ENCODE measurements at places on chromosomes 5 and 9. TPM values are rescaled to one million over a fixed set of nuclear protein-coding genes. Genes with fewer than 3 reads are reported as not detected.

FOXD4L6 gene
- not detected for total RNA-seq

CNTNAP3 gene
- total RNA-seq: not detected

SLC34A3 gene
- not detected for total RNA-seq

CD180 gene
- 0.21 TPM for total RNA-seq

ATOSB gene
- 9.6 TPM for total RNA-seq

SLC25A48 gene
- total RNA-seq: not detected

TXNDC8 gene
- not detected for total RNA-seq

PCDHB10 gene
- not detected for total RNA-seq

OBP2B gene
- total RNA-seq: not detected

DNA sequence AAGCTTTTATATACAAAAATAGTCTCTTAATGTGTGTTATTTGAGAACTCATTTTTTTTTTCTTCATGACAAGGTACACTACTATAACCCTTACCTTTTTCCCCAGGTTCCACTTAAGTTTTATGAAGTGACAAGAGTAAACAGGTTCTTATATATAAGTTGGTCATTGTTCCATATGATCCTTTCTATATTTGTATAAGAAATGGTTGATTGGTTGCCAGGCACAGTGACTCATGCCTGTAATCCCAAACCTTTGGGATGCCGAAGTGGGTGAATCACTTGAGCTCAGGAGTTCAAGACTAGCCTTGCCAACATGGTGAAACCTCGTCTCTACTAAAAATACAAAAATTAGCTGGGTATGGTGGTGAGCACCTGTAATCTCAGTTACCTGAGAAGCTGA lies 108.3 kb downstream of the PCSK1 start:
- H3K4me3 ChIP-seq: no peak overlapping the region
- no peaks in the 10 kb centered on the region for H3K4me1 ChIP-seq
- H3K27ac ChIP-seq: no peak overlapping the region
- H3K27me3 ChIP-seq: peaks cover 7% of the 10 kb centered on the region
- no peak for DNase-seq
- no peaks in the 10 kb centered on the region for H3K36me3 ChIP-seq

GRCh38 chr5:56814963-56815657 lies at the start of gene MAP3K1:
Gene MAP3K1, plus strand, starts transcription at chr5:56815549. Its CDS starts 25 bp downstream, at chr5:56815574.
- H3K27me3 ChIP-seq: no peaks in the 10 kb centered on the region
- peak within 1 kb of the TSS; percentile 86 for H3K4me3 ChIP-seq
- H3K27ac ChIP-seq: peak within 1 kb of the TSS; percentile 88
- H3K36me3 ChIP-seq: no peaks in the 10 kb centered on the region
- peak; percentile 83 for DNase-seq

DNA sequence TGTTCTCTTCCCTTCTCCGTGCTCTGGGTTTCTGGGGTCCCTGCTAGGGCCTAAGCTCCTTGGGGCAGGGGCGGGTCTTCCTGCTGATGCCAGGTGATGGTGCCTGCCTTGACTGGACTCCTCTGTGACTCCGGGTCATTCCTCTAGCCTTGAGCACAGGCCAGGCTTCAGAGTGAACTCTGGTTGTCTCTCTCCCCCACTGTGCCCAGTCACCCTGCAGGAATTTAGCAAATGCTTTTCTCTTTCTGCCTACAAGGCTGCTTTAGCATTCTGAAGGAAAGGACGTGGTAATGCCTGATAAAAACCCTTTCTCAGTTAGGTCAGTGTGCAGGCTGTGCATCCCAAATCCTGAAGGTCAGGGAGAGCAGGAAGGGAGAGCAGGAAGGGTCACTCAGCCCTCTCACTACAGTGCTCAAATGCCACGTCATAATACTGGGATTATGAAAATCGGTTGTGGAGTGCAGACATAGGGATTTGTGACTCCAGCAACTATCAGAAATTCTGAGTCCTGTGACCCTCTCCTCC lies 2.7 kb downstream of the CXCL14 start:
- H3K4me1 ChIP-seq: no peaks in the 10 kb centered on the region
- no peak overlapping the region for H3K4me3 ChIP-seq
- H3K27me3 ChIP-seq: peaks cover 35% of the 10 kb centered on the region

DNA sequence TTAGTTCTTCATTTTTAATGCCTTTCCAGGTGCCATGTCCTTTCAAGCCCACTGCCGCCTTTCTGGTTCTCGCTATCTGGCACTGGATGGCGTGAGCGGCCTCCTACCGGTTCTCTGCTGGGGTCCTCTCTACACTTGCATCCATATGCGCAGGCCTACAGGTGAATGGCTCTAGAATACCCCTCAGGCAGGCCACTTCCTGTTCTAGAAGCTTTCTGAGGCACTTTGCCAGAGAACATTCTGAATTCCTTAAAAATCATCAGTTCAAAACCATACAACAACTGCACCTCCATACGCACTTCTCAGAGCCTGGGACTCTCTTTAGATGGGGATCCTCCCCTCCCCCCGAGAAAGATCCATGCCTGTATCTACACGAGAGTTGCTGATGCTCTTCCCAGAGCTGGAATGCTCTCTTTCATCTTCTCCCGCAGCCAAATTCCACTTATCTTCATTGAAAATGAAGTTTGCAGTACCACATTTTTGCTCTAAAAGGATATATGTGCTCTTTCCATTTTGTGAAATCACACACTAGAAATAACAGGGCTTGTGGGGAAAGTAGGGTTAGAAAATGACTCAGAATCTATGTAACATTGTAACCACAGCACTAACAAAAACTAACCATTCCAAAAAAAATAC lies 1.4 kb upstream of the LHFPL2 start:
- H3K4me3 ChIP-seq: peak overlapping the region; percentile 42
- peaks cover 42% of the 10 kb centered on the region for H3K27me3 ChIP-seq
- no peak for DNase-seq
- H3K36me3 ChIP-seq: no peaks in the 10 kb centered on the region
- no peak overlapping the region for H3K27ac ChIP-seq
- H3K4me1 ChIP-seq: peaks cover 8% of the 10 kb centered on the region

- H3K27ac ChIP-seq: no peak overlapping the region
- no peak for DNase-seq
- H3K27me3 ChIP-seq: peaks cover 3% of the 10 kb centered on the region
- no peaks in the 10 kb centered on the region for H3K36me3 ChIP-seq
- H3K4me1 ChIP-seq: no peaks in the 10 kb centered on the region
- H3K4me3 ChIP-seq: no peak overlapping the region
Measured at GRCh38 chr9:86230858-86231257, 28.6 kb downstream of the C9orf153 start.

DNA sequence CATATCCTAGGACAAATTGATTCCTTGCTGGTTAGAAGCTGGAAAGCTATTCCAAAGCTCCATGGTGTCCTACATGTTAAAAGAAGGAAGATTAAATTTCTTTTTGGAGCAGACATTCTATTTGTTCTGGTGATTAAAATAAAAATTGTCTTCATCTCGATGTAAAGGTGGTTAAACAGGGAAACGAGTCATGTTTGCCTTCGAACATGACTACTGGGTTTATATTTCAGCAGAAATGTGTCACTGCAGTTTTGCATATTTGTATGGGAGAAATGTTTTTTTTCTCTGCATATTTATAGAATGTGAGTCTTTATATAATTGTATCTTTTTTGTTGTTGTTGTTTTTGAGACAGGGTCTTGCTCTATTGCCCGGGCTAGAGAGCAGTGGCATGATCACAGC lies 36.4 kb downstream of the ADAMTS12 start:
- H3K27me3 ChIP-seq: peaks cover 2% of the 10 kb centered on the region
- peaks cover 25% of the 10 kb centered on the region for H3K4me1 ChIP-seq
- no peak for DNase-seq
- no peak overlapping the region for H3K4me3 ChIP-seq

GRCh38 chr5:76445830-76446229 lies 42.7 kb downstream of the IQGAP2 start:
- peaks cover 11% of the 10 kb centered on the region for H3K36me3 ChIP-seq
- DNase-seq: no peak
- H3K4me1 ChIP-seq: peaks cover 43% of the 10 kb centered on the region

DNA sequence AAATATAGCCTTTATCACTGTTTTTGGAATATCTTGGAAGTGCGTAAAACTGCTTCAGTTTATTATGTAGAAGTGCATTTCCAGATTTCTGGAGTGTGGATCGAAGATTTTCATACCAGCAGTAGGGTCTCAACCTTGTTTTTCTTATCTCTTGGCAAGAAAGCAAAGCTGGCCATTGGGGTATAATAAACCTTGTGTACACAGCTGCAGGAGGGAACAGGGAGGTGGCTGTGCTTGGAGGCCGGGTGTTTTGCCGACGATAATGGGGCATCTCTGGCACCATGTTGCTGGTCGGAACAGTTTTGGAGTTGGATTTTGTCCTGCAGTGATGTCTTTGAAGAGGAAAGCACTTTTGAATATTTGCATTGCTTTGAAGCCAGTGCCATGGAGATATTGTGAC lies 308.8 kb upstream of the DMRT1 start:
- no peaks in the 10 kb centered on the region for H3K36me3 ChIP-seq
- DNase-seq: no peak
- H3K4me3 ChIP-seq: no peak overlapping the region
- H3K27me3 ChIP-seq: no peaks in the 10 kb centered on the region

GRCh38 chr9:28293369-28294090 lies 720.2 kb upstream of the C9orf72 start:
- H3K27ac ChIP-seq: no peak overlapping the region
- DNase-seq: no peak
- H3K4me3 ChIP-seq: no peak overlapping the region
- no peaks in the 10 kb centered on the region for H3K36me3 ChIP-seq
- no peaks in the 10 kb centered on the region for H3K27me3 ChIP-seq
- H3K4me1 ChIP-seq: no peaks in the 10 kb centered on the region

DNA sequence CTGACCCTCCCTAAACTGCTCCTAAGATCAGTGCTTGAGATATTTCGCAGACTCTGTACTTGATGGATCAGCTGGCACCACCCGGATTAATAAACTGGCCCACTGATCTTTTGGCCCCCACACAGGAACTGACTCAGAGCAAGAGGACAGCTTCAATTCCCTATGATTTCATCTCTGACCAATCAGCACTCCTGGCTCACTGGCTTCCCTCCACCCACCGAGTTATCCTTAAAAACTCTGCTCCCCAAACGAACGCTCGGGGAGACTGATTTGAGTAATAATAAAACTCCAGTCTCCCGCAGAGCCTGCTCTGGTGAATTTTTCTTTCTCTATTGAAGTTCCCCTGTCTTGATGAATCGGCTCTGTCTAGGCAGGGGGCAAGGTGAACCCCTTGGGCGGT lies 36.5 kb upstream of the CD180 start:
- no peaks in the 10 kb centered on the region for H3K4me1 ChIP-seq
- H3K27me3 ChIP-seq: peaks cover 2% of the 10 kb centered on the region

GRCh38 chr9:71544464-71544863 lies 223.8 kb downstream of the CEMIP2 start:
- peaks cover 13% of the 10 kb centered on the region for H3K27me3 ChIP-seq
- H3K4me1 ChIP-seq: no peaks in the 10 kb centered on the region
- no peak overlapping the region for H3K27ac ChIP-seq

DNA sequence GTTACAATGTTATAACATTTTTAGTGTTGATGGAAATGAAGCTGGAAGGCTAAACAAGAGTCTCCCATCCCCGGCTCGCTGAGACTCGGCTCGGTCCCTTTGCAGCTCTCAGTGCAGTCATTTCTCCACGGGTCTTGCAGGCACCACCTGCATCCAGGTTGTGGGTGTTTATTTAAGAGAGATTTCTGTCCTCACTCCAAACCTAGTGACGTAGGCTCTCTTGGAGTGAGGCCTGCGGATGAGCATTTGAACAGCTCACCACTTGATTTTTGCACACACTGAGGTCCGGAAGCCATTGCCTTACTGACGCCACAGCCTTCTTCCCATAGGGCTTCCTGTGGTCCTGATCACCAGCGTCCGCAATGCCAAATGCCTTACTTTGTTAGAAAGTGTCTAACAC lies 197.7 kb upstream of the OTULINL start:
- H3K36me3 ChIP-seq: no peaks in the 10 kb centered on the region
- no peak overlapping the region for H3K4me3 ChIP-seq
- DNase-seq: no peak
- peaks cover 4% of the 10 kb centered on the region for H3K27me3 ChIP-seq
- no peak overlapping the region for H3K27ac ChIP-seq

DNA sequence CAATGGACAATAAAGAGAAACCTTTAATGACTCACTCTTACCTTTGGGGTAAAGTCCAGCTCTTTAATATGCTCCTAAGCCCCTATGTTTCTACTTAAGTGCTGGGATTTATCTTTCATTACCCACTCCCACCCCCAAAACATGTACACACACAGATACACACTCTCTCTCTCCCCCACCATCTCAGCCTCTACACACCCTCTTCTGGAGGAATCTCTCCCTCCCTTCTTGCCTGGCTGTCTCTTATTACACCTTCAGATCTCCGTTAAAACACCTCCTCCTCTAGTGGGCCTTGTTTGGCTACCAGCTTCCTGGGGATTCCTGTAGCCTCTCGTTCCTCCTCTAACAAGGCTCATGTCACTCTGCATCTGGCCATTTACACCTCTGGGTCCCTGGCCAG lies 6.9 kb downstream of the GPRIN1 start:
- H3K27ac ChIP-seq: no peak overlapping the region
- no peaks in the 10 kb centered on the region for H3K27me3 ChIP-seq
- no peak for DNase-seq
- H3K36me3 ChIP-seq: no peaks in the 10 kb centered on the region
- peaks cover 3% of the 10 kb centered on the region for H3K4me1 ChIP-seq

GRCh38 chr5:59786334-59786805 lies 107.2 kb downstream of the PDE4D start:
- no peak for DNase-seq
- peaks cover 11% of the 10 kb centered on the region for H3K4me1 ChIP-seq

DNA sequence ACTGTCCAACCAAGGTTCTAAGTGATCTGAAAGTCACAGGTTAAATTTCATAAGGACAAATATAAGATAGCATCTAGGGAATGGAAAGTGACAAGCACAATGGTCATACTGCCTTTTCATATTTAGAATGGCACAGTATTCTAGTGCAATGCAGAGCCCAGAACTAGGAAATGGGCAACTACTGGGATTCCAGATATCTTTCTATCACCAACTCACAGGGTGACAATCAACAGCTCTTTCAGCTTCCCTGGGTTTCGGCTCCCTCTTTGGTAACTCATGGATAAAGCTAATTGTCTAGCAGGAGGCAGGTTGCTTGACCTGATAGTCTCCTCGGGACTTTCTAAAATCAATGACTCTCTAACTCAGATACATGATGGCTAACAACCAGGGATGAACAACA lies 60.4 kb downstream of the NR3C1 start:
- H3K4me3 ChIP-seq: no peak overlapping the region
- H3K4me1 ChIP-seq: peaks cover 62% of the 10 kb centered on the region
- no peak overlapping the region for H3K27ac ChIP-seq
- H3K36me3 ChIP-seq: peaks cover 13% of the 10 kb centered on the region

- no peaks in the 10 kb centered on the region for H3K4me1 ChIP-seq
- H3K27ac ChIP-seq: no peak overlapping the region
- H3K4me3 ChIP-seq: no peak overlapping the region
Measured at GRCh38 chr9:34508951-34509350, 13.8 kb downstream of the ENHO start.

DNA sequence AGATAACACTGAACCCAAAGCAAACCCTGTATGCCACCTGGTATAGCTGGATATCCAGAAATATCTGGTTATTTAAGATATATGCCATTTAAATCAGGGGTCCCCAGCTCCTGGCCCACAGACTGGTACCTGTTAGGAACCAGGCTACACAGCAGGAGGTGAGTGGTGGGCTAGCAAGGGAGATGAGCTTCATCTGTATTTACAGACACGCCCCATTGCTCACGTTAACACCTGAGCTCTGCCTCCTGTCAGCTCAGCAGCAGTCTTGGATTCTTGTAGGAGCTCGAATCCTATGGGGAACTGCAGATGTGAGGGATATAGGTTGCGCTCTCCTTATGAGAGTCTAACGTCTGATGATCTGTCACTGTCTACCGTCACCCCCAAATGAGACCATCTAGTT lies 646.6 kb downstream of the TLE4 start:
- no peak for DNase-seq
- no peaks in the 10 kb centered on the region for H3K27me3 ChIP-seq
- H3K27ac ChIP-seq: no peak overlapping the region
- no peaks in the 10 kb centered on the region for H3K36me3 ChIP-seq

- no peak overlapping the region for H3K27ac ChIP-seq
- H3K27me3 ChIP-seq: peaks cover 1% of the 10 kb centered on the region
- DNase-seq: no peak
- no peaks in the 10 kb centered on the region for H3K4me1 ChIP-seq
Measured at GRCh38 chr5:74361406-74362358, 278.8 kb downstream of the ENC1 start.

Measured in activated CD4-positive, alpha-beta memory T cell treated with anti-CD3 and anti-CD28 coated beads for 36 hours (primary cell).